ENCODE measurements at places on chromosomes 6 and 20. TPM values are rescaled to one million over a fixed set of nuclear protein-coding genes. Genes with fewer than 3 reads are reported as not detected.

DNA sequence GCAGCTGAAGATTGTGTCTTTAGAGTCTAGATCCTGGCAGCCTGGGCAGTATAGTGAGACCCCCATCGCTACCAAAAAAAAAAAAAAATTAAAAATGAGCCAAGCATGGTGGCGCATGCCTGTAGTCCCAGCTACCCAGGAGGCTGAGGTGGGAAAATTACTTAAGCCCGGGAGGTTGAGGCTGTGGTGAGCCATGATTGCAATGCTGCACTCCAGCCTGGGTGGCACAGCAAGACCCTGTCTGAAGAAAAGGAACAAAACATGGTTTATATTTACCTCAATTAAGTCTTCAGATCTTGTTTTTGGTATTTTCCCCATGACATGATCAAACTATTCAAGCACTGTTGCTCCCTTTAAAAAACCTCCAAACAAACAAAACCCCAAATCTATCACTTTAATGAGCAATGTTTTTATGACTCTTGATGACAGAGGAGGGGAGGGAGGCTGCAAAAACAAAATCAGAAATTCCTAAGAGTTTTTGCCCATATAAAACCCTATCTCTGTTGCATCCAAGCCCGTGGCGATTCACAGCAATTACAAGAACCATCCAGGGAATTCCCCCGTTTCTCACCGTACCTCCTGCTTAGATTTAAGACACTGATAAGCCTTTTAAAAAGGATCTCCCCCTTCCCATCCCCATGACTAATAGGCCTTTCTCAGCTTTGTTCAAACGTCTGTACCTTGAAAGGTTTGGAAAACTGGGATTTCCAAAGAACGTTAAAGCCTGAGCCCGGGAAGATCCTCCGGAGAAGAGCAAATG lies 259.9 kb downstream of the BMP7 start:
- no peaks in the 10 kb centered on the region for H3K27me3 ChIP-seq
- no peaks in the 10 kb centered on the region for H3K36me3 ChIP-seq
- DNase-seq, result peak; percentile 87
- peaks cover 24% of the 10 kb centered on the region for H3K4me1 ChIP-seq

DNA sequence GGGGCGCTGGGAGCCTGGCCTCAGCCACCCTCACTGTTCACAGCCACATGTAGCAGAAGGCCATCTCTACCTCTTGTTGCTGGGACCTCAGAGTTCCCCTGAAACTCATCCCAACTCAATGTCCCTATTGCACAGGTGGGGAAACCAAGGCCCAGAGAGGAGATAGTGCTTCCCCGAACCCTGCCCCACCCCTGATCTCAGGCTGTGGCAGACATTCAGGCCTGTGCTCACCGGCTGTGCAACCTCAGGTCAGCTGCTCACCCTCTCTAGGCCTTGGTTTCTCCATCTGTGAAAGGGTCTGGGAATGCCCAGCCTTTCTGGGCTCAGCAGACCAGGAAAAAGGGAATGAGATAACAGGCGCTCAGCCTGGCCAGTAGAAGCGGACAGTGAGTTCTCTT lies 6.4 kb upstream of the SLC52A3 start:
- no peak overlapping the region for H3K4me3 ChIP-seq
- H3K27ac ChIP-seq, result no peak overlapping the region
- H3K27me3 ChIP-seq, result no peaks in the 10 kb centered on the region
- H3K36me3 ChIP-seq, result no peaks in the 10 kb centered on the region
- no peak for DNase-seq

DNA sequence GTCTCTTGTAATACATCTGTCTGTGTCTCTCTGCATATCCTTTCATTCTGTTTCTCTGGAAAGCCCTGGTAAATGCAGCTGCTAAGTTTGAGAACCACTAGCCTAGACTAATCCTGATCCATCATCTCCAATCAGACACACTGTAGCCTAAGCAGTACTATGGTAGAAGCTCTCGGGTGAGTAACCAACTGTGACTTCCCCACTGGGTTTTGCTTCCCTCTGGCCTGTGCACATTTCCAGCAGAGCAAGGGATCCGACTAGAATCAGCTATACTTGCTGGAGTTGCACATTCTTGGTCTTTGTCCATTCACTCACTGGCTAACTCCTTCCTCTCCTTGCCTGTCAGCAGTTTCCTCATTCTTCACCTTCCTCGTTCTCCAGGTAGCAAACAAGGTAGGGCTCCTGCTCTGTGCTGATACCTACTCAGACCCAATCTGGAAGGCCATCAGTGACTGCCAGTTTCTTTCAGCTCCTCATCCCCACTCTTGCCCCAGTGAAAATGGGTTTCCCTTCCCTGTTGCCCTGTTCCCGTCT lies 184.2 kb downstream of the PLCB4 start:
- H3K4me1 ChIP-seq, result no peaks in the 10 kb centered on the region
- no peaks in the 10 kb centered on the region for H3K27me3 ChIP-seq
- H3K27ac ChIP-seq, result no peak overlapping the region
- no peaks in the 10 kb centered on the region for H3K36me3 ChIP-seq
- no peak for DNase-seq
- H3K4me3 ChIP-seq, result no peak overlapping the region

The AVP gene
- not detected for total RNA-seq

GRCh38 chr6:60754879-60755278 lies 1531.1 kb downstream of the KHDRBS2 start:
- no peak overlapping the region for H3K4me3 ChIP-seq
- DNase-seq, result no peak

- no peak for DNase-seq
- peaks cover 30% of the 10 kb centered on the region for H3K36me3 ChIP-seq
- no peaks in the 10 kb centered on the region for H3K27me3 ChIP-seq
- no peak overlapping the region for H3K27ac ChIP-seq
- H3K4me3 ChIP-seq, result no peak overlapping the region
Observed at GRCh38 chr20:46365487-46366220, 40.8 kb downstream of the ELMO2 start.

Measured in PC-3 (cell line).